AG09319 (cell line): ENCODE measurements at places on chromosomes 11 and 22.

- no peak for DNase-seq
Observed at GRCh38 chr11:93005239-93005638, 35.8 kb downstream of the MTNR1B start.

- no peak for DNase-seq
Observed at GRCh38 chr11:123434262-123434661, 4.2 kb downstream of the GRAMD1B start.

DNA sequence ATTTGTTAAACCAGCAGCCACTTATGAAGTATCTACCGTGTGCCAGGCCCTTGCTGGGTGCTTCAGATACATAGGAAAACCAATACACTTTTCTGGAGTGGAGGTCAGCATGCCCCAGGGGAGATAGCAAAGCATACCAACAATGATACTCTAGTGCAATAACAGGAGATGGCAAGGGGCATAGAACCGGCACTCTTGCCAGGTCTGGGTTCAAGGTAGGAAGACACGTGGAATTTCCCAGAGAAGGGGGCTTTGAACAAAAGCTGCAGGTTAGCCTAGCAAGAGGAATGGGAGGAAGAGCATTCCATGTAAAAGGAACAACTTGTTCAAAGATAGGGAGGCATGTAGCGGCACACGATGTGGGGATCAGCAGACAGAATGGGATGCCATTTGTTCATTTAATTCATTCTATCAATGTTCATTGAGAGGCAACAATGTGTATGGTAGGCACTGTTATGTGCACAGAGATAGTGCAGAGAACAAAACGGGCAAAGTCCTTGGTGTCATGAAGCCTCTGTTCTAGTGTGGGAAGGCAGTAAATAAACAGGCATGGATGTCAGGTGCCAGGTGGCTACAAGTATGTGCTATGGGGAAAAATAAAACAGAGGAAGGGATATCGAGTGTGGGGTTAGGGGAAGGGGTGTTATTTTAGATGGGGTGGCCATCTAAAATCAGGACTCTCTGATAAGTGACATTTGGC, 162.6 kb upstream of the E2F8 start:
- DNase-seq: no peak

DNA sequence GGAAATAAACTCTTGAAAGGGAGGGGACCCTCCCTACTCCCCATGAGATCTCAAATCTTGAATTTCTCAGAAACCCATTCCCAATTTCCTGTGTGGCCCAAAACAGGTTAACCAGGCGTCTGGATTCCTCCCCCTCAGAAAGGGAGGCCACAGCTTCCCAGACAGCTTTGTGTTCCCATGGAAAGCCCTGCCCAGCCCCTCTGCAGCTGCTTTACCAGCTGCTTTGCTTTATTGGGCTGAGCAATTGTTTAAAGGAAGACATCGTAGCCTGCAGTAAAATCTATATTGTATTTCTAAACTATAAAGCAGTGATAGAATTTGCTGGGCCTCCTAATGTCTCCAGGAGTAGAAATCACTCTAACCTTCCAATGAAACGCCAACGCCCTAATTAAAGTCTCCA, 97.4 kb downstream of the CHST1 start:
- DNase-seq: no peak

DNA sequence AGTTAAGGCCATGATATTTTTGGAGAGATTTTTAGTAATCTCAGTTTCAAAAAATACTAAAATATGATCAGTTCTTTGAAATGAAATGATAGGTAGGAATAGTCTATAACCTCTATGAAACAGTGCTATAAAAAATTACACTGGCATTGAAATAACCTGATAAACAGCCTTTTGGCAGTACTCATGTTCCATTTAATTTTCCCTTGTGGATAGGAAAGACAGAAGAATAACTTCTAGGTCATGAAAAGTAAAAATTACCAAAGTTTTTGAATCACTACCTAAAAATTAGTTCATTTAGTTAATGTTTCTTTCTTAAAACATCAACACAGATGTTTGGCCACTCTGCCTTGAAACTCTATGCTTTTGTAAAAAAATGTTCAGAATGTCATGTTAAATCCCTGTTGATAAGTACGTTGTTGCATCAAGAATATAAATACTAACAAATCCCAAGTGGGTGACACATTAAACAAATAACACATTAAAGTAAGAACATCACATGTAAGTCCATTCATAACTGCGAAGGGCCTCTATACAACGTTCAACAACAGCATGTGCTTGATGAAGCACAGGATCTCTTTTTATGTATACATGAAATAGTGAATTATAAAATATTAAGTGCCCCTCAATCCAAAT, 290.2 kb downstream of the SWAP70 start:
- peak; percentile 37 for DNase-seq

DNA sequence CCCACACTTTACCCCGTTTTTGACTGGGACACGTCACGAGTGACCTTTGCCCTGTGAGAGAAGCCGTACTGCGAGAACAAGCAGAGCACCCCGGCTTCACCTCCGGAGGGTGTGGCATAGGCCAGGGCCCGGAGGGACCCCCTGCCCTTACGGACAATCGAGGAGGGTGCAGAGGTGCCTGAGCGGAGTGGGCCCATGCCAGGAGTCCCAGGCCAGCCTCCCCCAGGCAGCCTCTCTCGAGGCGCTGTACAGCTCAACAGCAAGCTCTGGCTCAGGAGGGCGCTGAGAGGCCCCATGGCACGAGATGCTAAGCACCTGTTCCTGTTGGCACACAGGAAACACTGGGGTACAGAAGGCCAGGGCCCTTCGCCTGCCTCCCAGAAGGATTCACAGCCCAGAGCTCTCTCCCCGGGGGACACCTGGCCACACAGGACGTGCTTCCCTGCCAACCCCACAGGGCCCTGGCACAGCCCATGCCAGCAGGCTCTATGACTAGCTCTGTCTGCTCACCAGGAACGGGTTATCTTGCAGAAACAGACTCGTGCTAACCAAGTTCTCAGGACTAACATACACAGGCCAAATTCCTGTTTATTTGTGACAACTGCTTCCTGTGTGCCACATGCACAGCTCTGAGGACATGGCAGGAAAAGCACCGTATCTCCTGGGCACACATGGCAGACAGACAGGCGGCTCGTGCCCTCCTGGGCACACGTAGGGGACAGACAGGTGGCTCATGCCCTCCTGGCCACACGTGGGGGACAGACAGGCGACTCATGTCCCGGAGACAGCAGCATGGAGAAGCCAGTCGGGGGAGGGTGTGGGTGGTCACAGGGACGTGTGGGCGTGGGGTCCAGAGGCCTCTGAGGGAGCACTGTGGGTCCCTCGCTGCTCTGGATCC, 11.6 kb downstream of the TOLLIP start:
- no peak for DNase-seq
